ENCODE measurements at places on chromosomes 4 and X.

DNA sequence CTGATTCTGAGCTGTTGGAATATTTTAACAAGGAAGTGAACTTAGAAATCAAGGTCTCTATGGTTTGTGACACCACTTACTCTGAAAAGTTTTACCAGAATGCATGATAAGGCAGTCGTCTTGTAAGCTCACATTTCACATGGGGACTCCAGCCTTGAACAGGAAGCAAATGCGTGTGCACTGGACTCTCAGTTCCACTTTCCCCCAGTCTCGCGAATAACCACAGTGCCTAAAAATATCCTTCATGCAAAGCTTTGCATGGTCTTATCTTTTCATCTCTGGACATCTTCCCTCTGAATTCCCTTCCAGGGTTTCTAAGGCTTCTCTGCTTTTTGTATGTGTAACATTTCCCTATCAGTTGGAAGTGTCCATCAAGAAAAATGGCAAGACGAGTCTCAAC is 581.8 kb downstream of the NLGN4X start:
- no peak overlapping the region for H3K27ac ChIP-seq
- no peaks in the 10 kb centered on the region for H3K27me3 ChIP-seq
- DNase-seq, result no peak
- no peaks in the 10 kb centered on the region for H3K36me3 ChIP-seq
- no peaks in the 10 kb centered on the region for H3K4me1 ChIP-seq
- no peak overlapping the region for H3K4me3 ChIP-seq

DNA sequence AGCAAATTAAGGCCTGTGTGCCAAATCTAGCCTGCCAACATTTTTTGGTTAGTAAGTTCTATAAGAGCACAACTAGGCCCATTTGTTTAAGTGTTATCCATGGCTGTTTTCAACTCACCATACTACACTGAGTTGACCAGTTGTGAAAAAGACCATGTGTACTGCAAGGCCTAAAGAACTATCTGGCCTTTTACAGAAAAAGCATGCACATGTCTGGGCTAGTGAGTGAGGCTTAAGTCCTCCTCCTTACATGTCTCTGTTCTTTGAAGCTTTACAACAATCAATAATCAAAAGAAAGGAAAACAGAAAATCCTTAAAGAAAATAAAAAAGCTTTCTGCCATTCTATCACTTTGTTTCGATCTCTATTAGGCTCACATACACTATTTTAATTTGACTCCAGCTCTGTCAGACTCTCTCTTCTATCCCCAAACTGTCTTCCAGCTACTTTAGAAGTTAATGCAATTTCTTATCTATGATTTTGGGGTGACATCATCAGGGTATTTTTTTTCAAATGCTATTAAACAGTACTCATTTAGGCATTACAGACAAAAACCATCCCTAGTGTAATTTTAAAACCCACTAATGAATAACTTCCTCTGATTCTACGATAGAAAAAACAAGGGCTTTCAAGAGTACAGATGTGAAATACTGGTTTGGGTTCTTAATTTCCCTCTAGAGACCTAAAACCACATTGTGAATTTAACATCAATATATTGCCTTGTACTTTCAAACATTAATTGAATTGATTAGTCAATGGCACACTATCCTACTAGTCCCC is 161.8 kb downstream of the MAB21L2 start:
- H3K36me3 ChIP-seq, result no peaks in the 10 kb centered on the region
- H3K4me3 ChIP-seq, result no peak overlapping the region
- no peak for DNase-seq

DNA sequence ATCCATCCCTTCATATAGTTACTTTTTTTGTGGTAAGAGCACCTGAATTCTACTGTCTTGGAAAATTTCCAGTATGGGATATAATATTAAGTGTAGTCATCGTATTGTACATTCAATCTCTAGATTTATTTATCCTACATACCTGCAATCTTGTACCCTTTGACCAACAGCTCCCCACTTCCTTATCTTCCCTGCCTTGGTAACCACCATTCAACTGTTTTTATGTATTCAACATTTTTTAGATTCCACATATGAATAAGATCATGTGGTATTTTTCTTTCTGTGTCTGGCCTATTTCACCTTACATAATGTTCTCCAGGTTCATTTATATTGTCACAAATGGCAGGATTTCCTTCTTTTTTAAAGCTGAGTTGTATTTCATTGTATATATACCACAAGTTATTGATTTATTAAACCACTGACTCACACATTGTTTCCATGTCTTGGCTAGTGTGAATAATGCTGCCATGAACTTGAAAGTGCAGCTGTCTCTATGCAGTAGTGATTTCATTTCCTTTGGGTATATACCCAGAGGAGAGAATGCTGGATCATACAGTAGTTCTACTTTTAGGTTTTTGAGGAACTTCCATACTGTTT is 572.5 kb downstream of the MAGEB5 start:
- H3K27ac ChIP-seq, result no peak overlapping the region
- H3K4me3 ChIP-seq, result no peak overlapping the region
- DNase-seq, result no peak
- no peaks in the 10 kb centered on the region for H3K36me3 ChIP-seq

- H3K27ac ChIP-seq, result no peak overlapping the region
- DNase-seq, result no peak
- H3K4me1 ChIP-seq, result no peaks in the 10 kb centered on the region
Observed at GRCh38 chrX:134146493-134146892, 90.5 kb upstream of the CCDC160 start.

DNA sequence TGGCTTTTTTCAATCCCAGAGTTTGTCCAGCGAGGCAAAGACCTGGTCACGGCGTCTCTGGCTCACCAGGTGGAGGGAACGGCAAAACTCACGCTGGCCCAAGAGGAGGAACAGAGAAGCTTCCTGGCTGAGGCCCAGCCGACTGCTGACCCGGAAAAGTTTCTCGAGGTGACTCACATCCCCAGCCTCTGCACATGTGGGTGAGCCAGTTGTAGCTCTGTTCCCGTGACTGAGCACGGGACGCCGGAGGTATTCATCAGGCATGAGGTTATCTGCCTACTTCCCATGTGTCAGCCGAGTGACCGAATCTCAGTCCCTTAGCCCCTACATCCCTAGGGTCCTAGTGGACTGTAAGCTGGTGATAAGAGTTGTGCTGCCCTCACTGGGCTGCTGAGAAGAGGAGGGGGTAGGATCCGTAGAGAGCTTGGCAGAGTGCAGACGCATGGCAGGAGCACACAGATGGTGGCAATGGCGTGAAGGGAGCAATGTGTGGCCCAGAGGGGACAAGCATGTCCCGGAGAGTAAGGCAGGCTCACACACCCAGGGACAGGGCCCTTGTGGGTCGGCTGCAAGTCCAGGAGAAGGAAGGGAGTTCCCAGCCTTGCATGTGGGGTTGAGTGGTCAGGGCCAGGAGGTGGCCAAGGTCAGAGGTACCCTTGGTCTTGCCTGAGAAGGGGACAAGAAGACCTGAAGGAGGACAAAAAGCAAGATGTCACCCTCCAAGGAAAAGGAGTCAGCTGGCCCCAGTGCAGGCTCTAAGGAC is 42.9 kb downstream of the EVC start:
- peak overlapping the region; percentile 46 for H3K27ac ChIP-seq
- no peaks in the 10 kb centered on the region for H3K27me3 ChIP-seq
- H3K4me3 ChIP-seq, result no peak overlapping the region
- no peaks in the 10 kb centered on the region for H3K4me1 ChIP-seq
- no peak for DNase-seq
- H3K36me3 ChIP-seq, result peaks cover 3% of the 10 kb centered on the region

GRCh38 chr4:87026800-87027495 is 92.1 kb downstream of the AFF1 start:
- H3K27ac ChIP-seq, result peak overlapping the region; percentile 88
- DNase-seq, result no peak
- no peaks in the 10 kb centered on the region for H3K36me3 ChIP-seq
- H3K27me3 ChIP-seq, result no peaks in the 10 kb centered on the region

DNA sequence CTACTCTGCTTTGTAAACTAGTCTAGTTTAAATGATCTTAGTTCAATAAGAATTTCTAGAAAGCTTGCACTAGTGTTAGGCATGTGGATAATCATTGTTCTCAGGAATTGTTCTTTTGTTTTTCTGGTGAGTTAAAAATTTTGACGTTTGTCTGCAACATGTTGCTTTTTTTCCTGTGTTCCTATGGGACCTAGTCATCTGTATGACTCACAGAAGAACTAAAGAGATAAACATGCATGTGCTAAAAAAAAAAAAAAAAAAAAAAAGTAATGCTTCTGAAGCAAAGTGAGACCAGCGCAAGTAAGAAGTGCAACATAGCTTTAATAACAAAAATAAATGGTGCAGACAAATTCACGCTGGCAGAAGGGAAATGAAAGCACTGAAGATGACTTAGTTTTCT is 471.2 kb downstream of the IQCM start:
- H3K4me3 ChIP-seq, result no peak overlapping the region
- H3K36me3 ChIP-seq, result no peaks in the 10 kb centered on the region
- H3K27me3 ChIP-seq, result no peaks in the 10 kb centered on the region
- no peaks in the 10 kb centered on the region for H3K4me1 ChIP-seq

- H3K36me3 ChIP-seq, result no peaks in the 10 kb centered on the region
- peaks cover 7% of the 10 kb centered on the region for H3K4me1 ChIP-seq
- no peak overlapping the region for H3K4me3 ChIP-seq
- H3K27ac ChIP-seq, result no peak overlapping the region
- no peak for DNase-seq
Observed at GRCh38 chr4:186137196-186137794, 32.8 kb downstream of the FAM149A start.

GRCh38 chrX:26008691-26009090 is 129.5 kb upstream of the MAGEB18 start:
- H3K27ac ChIP-seq, result no peak overlapping the region
- H3K4me1 ChIP-seq, result no peaks in the 10 kb centered on the region
- no peak for DNase-seq
- H3K27me3 ChIP-seq, result no peaks in the 10 kb centered on the region

DNA sequence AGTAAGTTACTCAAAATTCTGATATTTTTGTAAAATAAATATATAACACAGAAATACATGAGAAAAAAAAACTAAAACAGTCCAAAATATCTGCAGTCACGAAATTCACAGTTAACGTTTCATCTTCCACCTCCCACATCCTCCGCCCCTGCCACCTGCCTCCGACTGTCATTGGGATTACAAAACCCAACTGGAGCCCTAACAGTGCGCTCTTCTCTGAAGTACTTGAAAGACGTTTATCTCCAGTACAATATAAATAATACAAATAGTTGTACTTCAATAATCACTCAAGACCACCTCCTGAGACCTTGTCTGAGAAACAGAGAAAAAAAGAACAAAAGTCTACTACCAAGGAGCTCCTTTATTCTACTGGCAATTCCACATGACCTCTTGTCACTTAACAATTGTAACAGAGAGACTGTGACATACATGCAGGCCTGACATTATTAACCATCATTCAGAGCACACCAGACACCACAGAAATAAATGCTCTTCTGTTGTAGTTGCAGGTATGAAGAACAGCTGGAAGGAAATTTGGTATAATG is 280.6 kb downstream of the PPP3CA start:
- H3K4me1 ChIP-seq, result no peaks in the 10 kb centered on the region
- no peaks in the 10 kb centered on the region for H3K27me3 ChIP-seq
- no peak for DNase-seq
- H3K27ac ChIP-seq, result no peak overlapping the region
- H3K36me3 ChIP-seq, result no peaks in the 10 kb centered on the region

DNA sequence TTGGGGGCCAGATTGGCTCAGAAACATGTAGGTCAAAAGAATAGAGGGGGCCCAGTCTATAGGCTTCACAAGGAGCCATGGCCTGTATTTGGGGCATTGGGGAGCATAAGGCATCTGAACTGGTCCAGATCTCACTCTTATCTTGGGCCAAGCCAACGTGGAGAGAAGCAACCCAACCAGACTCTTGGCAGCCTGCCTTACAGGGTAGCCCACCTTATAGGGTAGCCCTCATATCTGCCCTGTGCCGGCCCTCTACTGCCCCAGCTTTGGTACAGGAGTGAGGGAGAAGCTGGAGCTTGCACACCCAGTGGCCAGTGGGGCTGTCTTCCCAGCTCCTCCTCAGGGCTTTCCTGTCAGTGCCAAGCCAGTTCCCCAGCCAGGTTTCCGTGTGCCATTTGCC is 142.2 kb downstream of the AMMECR1 start:
- no peak overlapping the region for H3K4me3 ChIP-seq
- H3K36me3 ChIP-seq, result no peaks in the 10 kb centered on the region
- peaks cover 13% of the 10 kb centered on the region for H3K27me3 ChIP-seq
- no peak overlapping the region for H3K27ac ChIP-seq

DNA sequence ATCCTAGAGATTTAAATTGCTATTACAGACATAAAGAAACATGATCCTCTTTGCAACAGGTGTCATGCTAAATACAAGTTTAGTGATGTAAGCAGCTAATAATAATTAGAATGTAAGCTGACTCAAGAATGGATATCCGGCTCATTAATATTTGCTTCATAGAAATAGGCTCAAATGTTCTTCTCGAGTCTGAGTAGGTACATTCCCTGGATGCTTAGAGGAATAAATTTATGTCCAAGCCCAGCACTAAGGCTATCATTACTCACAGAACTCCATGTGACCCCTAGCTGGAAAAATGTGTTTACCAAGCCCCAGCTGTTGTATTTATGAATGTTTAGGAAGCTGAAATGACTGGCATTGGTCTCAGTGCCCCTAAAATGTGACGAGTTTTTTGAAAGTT is 87.6 kb upstream of the TSPAN7 start:
- H3K4me1 ChIP-seq, result no peaks in the 10 kb centered on the region
- no peaks in the 10 kb centered on the region for H3K27me3 ChIP-seq
- no peak overlapping the region for H3K4me3 ChIP-seq
- H3K27ac ChIP-seq, result no peak overlapping the region
- DNase-seq, result no peak
- no peaks in the 10 kb centered on the region for H3K36me3 ChIP-seq

DNA sequence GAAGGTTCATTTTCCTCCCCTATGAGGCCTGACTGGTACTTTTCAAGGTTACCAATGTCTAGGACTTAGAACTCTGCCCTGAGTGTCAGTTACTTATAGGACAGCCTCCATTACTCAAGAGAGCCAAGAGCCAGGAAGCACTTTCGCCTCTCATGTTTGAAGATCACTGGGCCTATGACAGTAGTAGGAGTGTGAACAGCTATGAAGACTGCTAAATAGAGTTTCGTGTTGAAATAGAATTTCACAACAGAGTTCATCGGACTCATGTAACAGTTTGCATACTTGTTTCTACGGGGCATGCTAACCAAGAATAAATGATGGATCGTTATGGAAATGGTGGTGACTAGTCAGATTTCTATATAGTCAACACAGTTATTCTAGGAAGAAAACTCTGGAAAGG is 97.8 kb upstream of the GPC4 start:
- no peaks in the 10 kb centered on the region for H3K36me3 ChIP-seq
- no peak overlapping the region for H3K27ac ChIP-seq
- no peak overlapping the region for H3K4me3 ChIP-seq
- H3K27me3 ChIP-seq, result peaks cover 7% of the 10 kb centered on the region
- DNase-seq, result no peak

- DNase-seq, result no peak
- no peaks in the 10 kb centered on the region for H3K36me3 ChIP-seq
- no peak overlapping the region for H3K27ac ChIP-seq
- H3K27me3 ChIP-seq, result no peaks in the 10 kb centered on the region
- no peak overlapping the region for H3K4me3 ChIP-seq
- peaks cover 4% of the 10 kb centered on the region for H3K4me1 ChIP-seq
Observed at GRCh38 chr4:78767350-78767749, 8.8 kb upstream of the BMP2K start.
